Neural crest cell (in vitro differentiated cells): ENCODE measurements at places on chromosomes 4 and X.

GRCh38 chr4:52780617-52781354 lies 29.6 kb upstream of the ERVMER34-1 start:
- DNase-seq = no peak

DNA sequence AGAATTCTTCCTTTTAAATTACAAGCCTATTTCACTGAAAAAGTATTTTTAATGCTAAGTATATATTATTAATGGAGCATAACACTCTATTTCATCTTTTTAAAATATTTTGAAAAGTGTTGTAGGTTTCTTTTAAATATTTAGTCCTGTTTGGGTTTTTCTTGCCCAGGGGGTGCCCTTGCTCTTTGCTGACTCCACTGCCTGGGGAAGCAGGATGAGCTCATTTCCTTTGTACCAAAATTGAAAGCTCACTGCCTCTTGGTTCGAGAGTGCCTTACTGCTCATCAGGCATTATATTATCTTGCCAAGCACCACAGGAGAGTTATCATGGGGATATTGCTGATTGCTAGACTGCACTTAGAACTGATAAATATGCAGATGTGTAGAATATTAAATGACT lies 819.2 kb downstream of the PCDH18 start:
- no peak for DNase-seq

GRCh38 chr4:77360451-77360850 lies 203.4 kb downstream of the CCNG2 start:
- no peak for DNase-seq

- no peak for DNase-seq
Measured at GRCh38 chr4:11590132-11590531, 161.4 kb upstream of the HS3ST1 start.

DNA sequence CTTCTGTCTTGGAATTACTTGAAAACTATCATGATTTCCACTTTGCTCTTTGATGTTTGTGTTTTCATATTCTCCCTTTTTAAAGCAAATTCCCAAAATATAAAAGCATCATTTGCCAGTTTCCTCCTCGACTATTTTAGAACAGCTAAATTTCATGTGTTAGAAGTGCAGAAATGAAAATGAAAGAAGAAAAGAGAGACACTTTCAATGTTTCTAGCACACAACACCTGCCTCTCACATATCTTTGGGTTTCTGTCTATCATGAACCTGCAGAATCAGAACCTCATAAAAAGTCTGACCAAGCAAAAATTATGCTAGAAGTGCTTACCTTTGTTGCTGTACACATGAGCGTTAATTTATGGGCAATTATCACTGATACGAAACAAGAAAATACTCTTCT lies 1.9 kb upstream of the NEUROG2 start:
- no peak for DNase-seq

DNA sequence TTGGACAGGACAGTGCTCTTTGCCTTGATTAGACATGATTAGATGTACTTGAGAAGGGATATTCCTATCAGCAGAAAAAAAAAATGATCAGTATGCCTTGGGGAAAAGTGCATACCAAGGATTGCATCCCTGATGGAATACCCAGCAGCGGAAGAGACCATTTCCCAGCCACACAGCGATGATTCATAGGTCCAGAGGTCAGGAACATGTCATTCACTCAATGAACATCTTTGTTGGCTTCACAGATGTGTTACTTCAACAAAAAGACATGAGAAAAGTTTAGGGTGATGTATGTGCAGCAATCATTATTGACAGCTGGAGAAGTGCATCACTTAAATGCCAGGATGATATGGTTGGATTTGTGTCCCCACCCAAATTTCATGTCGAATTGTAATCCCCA lies 293.5 kb downstream of the ZNF674 start:
- no peak for DNase-seq

DNA sequence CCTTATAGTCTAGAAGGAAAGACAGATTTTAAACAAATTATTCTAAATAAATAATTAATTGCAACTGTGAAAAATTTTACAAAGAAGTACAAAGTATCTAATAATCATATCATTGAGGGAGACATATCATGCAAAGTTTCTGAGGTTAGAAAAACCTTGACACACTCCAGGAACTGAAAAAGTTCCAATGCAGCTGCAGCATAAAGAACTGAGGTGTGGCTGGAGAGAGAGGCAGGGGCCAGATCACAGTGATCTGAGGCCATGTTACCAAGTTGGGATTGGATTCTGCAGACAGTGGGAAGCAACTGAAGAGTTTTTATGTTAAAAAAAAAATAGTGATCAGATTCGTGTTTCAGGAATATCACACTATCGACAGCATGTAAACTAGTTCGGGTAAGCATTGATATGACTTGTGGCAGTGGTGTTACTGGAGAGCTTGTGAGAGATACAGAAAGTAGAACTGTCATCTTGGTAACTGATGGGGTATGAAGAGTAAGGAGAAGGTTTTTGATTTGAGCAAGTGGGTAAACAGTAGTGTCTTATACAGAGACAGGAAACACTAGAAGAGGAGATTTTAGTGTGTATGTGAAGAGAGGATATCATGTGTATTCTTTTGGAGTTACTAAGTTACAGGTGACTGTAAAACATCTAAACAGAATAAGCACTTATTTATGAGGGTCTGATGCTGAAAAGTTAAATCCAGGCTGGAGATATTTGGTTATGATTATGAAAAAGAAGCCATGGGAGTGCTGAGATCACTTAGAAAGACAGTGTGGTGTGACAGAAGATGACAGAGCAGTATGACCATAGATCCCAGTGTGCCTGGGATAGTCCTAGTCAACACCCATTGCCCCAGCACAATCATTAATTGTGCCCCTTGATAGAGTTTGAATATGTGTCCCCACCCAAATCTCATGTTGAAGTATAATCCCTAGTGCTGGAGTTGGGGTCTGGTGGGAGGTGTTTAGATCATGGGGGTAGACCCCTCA lies 15.6 kb upstream of the SPRY1 start:
- DNase-seq = no peak
